ENCODE measurements at places on chromosomes 5 and 9.

DNA sequence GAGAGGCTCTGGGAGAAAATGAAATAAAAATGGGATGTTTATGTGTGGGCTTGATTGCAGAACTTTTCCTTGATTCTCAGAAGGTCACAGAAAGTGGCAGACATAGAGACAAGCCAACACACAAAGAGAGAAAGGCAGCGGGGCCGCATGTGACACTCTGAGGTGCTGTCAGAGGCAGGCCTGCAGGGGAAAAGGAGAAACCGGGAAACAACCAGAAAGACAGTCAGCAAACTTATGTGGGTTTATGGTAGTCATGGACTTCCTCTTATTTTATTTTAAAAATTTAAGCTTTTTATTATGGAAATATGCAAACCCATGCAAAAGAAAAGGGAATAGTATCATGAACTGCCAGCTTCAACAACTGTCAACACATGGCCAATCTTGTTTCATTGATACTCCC lies 16.3 kb upstream of the IGFBPL1 start:
- DNase-seq: no peak

DNA sequence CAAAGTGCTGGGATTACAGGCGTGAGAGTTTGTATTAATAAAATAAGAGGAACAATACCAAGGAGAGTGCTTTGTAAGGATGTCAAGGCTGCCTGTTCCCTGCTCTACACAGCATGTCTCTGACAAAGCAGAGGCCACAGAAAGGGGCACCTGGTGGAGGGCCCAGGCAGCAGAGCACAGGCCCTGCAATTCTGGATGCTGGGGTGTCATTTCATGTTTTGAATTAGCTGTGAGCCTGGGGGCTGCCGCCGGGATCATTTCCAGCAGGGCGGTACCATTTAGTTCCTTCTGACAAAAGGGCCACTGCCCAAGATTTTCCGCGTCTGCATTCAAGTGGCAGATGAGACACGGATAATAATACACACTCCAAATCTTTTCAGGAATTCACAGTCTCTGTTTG lies 396.9 kb downstream of the GADD45G start:
- no peak for DNase-seq

DNA sequence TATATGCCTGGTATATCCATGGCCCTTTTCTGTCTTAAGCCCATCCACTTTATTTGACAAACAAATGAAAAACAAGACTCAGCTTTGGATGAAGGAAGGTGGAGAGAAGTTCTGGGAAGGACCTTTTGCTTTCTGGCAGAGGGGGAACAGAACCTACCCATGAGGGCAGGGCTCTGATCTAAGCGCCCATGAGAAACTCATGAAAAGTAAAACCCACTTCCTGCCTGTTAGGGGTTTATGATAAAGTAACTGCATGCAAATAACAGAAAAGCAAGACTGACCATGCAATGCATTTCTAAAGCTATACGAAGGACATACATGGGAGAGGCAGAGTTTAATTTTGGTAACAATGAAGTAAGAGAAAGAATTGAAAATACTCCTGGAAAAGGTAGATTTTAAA lies 181.9 kb upstream of the ADRA1B start:
- no peak for DNase-seq

DNA sequence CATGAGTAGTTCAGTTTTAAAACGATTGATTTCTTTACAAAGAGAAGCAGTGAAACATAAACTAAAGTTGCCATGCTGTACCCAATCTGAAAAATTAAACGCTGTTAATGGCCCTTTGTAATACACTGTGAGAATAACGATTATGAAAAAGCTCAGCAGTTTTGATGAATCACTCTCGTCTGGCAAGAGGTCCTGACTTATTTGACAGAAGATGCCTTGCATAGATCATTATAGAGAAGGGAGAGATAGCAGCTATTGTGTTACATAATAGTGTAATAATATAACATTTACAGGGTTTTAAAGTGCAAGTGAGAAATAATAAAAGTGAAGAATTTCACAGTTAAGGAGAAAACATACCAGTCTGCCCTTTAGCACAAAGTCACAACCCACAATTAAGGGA lies 361.5 kb upstream of the CDH10 start:
- DNase-seq: no peak

DNA sequence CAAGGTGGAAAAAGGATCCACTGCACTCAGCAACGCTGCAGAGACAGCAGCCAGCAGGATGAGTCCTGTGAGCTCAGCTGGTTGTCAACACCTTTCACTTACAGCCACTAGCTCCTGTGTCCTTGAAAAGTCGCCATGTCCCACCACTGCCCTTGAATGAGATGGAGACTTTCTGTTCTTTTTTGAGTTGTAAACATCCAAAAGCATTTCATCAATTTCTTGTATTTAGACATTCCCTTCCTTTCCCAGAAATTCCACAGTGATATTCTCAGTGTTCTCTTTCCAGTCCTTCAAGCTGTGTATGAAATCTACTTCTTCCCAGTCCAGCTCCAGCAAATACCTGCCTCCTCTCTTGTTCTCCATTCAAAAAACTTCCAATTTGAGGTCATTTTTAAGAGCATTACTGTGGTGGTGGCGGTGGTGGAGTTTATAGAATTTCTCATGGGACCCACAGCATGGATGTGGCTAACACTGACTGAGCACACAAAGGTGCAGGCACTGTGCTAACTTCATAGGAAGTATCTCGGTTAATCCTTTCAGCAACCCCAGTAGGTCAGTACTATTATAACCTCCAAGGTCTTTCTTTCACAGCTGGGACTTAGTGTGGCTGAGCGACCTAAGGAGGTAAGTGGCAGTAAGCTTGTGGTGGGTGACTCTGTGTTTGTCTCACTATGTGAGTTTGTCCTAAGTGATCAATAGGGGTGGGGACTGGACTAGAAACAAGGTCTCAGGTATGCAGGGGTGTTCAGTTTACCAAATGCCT lies 15.0 kb upstream of the GPX3 start:
- DNase-seq: no peak

DNA sequence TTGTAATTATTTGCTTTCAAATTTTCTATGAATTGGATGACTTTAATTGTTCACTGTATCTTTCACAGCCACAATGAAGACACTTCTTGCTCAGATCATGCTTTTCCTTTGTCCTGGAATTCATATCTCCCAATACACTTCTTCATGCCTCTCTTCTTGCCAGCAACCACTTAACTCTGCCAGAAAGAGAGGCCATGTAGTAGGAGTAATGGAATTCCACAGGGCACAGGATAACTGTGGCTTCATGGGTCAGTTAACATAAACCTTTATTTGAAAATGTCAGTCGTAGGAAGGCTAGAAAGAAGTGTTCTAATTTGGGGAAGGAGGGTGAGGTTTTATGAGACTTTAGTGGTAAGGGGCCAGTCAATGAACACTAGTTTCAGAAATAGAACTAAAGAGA lies 190.3 kb downstream of the TMEM167A start:
- no peak for DNase-seq

DNA sequence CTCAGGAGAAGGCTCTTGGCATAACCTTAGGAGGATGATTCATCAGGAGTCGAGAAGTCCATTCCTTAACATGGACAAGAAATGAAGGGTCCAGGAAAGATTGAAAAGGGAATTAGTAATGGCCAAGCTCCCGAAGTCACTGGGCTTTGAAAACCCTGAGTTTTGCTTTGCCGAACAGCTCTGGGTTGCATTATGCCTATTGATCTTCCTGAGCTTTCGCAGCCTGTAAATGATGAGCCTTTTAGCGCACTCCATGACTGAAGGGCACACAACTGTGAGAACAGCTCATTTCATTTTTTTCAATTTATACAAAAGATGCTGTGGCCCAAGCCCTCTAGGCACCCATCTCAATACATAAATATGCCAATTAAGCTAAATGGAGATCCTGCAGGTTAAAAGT lies 25.0 kb upstream of the PUM3 start:
- DNase-seq: no peak

DNA sequence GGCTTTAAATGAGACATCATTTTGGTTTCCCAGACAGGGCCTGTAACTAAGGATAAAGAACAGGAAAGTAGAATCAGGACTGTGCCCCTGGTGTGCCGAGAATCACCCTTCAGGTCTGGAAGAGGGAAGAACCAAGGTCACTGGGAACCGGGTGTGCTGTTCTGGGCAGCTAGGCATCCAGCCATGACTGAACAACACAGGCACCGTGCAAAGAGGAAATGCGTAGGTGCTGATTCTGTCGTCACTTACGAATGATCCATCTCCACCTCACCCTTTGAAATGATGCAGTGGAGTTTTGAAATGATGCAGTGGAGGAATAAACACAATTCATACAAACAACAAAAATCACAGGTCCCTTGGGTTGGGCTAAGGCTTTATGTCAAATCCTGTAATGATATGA lies 64.4 kb downstream of the MAP1B start:
- no peak for DNase-seq

- DNase-seq: no peak
Measured at GRCh38 chr5:138177941-138178515, 402 bp downstream of the BRD8 start.

DNA sequence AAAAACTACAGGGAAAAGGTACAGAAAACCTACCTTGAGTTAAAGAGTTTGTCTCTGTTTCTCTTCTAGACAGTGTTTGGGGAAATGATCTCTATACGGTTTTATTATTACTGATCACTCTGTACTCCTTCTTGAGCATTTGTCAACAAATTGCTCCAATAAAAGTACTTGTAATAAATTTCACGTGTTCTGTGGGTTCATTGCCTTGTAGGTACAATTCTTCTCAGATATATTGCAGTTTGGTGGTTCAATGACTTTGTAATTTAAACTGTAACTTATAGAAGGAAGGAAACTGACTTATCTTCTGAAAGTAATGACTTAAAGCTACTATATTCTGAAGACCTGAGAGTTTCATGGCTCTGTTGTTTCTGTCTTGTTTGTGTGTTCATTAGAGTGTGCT lies 319.9 kb upstream of the PCSK5 start:
- DNase-seq: no peak

- DNase-seq: no peak
Measured at GRCh38 chr5:160221082-160221481, 8.2 kb upstream of the FABP6 start.

- DNase-seq: no peak
Measured at GRCh38 chr5:7970816-7971215, 101.9 kb downstream of the MTRR start.

DNA sequence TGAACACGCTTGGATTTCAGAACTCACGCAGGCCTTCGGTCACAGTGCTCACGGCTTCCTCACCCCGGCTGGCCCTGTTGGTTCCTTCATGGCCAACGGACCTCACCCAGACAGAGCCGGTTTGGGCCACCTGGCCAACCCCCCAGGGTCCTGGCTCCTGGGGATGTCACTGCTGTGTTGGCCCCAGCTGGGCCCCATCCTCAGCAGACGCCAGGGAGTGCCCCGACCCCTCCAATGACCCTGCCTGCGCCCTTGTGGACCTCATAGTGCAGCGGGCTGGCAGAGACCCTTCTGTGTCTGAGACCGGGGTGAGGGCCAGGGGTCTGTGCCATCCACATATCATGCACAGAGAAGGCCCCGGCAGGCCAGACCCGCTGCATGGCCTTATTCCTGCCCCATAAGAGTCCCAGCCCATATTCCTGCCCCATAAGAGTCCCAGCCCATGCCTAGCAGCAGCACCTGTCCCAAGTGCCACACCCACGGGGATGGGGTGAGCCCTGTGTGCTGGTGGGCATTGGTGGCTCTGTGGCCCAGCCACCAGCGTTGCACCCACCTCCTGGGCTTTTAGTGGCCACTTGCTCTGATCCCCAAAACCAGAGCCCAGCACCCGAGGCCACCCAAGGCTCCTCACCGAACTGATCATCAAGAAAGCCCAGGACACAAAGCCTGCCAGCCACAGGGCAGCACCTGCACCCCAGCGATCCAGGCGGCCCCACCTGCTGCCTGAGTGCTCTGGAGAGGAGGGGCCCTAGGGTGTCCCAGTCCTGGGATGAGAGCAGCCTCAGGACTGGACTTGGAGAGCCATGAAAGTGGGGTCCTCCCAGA lies 1.3 kb upstream of the LPCAT1 start:
- no peak for DNase-seq

DNA sequence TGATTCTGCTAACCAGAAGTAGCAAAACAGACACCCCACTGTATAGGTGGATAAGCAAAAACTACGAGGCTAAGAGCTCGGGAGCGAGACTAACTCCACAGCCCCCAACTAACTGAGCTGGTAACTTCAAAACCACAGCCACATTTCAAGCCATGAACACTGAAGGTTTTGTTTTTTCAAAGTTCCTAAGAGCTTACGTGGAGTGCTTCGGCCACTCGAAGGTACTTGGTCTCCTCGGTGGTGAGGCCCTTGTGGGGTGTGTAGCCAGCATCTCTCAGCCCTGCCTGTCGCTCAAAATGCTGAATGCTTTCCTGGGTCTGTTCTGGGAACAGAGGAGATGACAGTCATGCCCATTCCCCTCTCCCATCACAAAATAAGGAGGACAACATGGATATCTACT lies 11.1 kb downstream of the KIAA1191 start:
- DNase-seq: no peak

DNA sequence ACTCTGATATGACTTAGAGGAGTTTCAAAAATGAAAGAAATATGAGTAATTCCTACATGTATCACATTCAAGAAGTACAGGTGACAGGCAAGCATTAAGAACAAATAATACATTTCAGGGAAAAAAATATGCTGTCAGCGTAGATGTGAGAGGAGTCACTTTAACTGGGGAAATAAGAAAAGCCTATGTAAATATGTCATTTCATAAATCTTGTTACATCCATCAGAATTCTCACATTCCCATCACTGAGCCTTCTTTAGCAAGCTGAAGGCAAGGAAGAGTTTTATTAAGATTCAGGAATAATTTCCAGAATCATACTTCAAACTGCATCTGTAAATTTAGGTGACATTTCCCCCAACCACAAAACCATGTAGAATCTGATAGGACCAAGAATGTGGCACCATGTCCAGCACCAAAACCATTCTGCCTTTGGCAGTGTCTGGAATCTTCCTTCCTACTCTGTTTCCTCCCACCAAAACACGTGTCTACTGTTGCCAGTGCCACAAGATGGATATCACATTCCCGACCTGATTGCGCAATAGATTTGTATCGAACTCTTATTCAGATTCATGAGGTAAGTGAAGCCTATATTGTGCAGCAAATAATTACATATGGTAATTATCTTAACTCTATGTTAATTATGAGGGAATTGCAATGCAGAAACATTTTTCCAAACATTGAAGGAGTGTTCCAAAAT lies 690.9 kb downstream of the ISL1 start:
- DNase-seq: no peak

DNA sequence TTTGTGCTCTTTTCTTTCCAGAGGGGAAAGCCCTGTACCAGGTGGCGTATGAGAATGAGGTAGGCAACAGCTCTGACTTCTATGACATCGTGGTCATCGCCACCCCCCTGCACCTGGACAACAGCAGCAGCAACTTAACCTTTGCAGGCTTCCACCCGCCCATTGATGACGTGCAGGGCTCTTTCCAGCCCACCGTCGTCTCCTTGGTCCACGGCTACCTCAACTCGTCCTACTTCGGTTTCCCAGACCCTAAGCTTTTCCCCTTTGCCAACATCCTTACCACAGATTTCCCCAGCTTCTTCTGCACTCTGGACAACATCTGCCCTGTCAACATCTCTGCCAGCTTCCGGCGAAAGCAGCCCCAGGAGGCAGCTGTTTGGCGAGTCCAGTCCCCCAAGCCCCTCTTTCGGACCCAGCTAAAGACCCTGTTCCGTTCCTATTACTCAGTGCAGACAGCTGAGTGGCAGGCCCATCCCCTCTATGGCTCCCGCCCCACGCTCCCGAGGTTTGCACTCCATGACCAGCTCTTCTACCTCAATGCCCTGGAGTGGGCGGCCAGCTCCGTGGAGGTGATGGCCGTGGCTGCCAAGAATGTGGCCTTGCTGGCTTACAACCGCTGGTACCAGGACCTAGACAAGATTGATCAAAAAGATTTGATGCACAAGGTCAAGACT lies 10.3 kb downstream of the PCYOX1L start:
- DNase-seq: no peak

Data from stimulated activated CD4-positive, alpha-beta T cell treated with anti-CD3 and anti-CD28 coated beads, Interleukin-1b, Interleukin-23, amount 100 ng/mL, for 1 hour (primary cell).